MCF 10A (cell line): ENCODE measurements at places on chromosomes 16 and 17. TPM values are rescaled to one million over a fixed set of nuclear protein-coding genes. Genes with fewer than 3 reads are reported as not detected.
A peak's percentile ranks its signal among the peaks of the same experiment; 100 is the strongest.

DNA sequence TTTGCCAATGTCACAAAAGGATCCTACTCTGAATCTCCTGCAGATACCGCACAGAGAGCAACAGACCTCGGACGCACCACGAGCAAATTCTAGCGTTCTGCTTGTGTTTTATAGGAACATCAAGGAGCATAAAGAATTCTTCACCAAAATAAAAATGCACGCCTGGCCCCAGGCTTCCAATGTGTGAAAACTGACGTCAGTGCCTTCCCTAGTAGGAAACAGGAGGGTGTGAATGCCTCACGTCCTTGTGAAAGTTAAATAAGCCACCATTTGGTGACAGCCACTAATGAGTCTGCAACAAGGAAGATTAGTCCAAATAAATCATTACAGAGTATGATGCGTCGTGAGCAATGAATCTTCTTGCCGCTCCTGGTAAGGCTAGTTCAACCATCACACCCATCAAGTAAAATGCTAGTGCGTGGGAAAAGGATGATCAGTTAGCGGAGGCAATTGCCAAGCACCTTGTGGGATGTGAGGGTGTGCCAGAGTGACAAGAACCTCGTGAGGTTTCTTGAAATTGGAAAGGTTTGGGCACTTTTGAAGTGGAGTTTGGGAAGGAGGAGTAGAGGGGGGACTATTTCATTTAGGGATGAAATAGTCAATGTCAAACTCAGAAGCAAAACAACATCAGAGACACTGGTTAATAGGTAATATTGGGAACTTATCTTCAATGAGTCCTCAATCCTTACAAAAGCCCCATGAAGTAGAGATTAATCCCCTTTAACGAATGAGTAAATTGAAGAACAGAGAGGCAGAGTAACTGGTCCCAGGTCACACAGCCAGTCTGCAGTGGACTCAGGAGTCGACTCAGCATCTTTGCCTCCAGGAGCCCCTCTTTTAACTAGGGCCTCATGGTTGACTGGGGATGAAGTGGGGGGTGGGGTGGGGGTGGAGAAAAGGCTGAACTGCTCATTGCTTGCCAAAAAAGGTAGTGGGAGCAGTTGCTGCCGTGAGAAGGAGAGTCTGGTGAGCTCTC, 238.8 kb downstream of the SLC39A11 start:
- DNase-seq, result no peak

DNA sequence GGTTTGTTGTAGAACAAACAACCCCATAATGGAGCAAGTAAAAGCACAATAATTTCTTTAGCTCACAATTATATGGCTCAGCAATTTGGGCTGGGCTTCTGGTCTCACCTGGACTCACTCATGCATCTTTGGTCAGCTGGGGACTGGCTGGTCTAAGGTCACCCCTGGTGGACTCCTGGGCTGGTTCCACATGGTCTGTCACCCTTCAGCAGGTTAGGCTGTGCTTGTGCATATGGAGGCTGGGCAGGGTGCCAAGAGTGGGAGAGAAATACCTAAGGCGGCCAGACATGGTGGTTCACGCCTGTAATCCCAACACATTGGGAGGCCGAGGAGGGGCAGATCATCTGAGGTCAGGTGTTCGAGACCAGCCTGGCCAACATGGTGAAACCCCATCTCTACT, 27.0 kb upstream of the SMURF2 start:
- DNase-seq, result no peak

- DNase-seq, result no peak
These were observed 801 bp upstream of the OR4D2 start for GRCh38 chr17:58165981-58166380.

DNA sequence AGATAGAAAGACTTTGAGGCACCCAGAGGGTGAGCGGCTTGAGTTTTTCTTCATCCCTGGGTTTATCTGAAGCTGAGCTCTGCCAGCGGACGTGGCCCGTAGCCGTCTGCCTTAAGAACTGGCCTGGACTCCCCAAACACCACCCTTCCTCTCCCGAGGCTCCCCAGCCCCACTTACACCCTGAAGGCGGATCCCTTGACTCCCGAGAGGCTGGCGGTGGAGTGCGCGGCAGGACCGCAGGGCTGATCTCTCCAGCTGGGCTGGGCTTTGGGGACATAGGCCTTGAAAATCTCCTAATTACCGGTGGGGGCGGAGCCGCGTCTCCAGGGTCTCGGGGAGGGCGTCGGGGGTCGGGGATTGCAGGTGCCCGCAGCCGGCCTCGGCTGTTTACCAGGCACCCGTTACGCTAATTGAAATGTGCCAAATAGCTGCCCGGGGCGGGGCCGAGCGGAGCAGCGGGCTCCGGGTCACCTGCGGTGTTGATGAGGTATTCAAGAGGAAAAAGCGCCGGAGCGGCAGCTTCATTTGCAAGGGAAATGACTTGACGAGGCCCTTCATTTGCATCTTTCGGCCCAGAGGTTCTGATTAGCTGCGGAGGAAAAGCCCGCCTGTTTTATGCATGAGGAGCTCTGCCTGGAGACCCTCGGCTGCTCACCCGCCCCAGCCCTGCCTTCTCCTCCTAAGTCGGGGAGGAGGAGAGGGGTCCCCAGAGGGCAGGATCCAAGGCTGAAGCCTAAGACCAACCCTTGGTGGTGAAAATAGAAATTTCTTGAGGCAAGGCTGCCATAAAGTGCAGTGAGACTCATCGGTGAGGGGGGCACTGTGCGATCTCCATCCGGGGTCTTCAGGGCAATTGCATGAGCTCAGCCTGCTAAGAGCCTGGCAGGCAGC, 100.7 kb downstream of the MGAT5B start:
- no peak for DNase-seq

- DNase-seq, result peak; percentile 41
These were observed 375.3 kb upstream of the PSMD7 start for GRCh38 chr16:73921295-73921694.

DNA sequence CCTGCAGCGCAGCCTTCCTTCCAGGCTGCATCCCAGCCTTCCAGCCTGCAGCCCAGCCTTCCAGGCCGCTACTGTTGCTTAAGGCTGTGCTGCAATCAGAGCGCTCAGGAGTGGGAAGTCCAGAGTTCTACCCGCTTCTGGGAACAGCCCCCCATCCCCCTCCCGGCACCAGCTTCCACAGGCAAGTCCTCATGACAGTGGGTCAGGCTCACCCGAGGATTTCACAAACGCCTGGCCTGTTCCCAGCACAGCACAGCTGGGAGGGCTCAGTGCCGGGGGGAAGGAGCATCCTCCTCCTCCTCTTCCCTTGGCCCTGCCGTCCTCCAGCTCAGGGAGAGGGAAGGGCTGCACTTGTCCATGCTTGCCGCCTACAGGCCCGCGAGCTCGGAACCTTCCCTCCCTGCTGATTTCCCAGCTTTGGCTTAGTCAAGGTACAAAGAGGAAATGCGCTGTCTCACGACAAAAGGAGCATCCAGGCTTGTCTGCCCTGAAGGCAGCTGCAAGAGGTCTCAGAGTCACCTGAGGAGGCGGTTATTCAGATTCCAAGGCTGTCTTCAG, 8.3 kb downstream of the SOCS3 start:
- DNase-seq, result peak; percentile 99

GRCh38 chr17:17401271-17401781, 75.5 kb upstream of the MED9 start:
- peak; percentile 77 for DNase-seq

DNA sequence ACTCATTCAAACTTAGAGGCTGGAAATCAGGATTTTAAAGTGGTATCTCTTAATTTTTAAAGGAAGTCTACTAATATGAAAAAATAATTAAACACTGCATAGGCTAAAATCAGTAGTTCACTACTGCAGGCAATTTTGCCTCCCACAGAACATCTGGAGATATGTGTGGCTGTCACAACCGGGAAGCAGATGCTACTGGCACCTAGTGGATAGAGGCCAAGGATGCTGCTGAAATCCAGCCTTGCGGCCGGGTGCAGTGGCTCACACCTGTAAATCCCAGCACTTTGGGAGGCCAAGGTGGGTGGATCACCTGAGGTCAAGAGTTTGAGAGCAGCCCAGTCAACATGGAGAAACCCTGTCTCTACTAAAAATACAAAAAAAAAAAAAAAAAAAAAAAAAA, 473.9 kb downstream of the XYLT1 start:
- no peak for DNase-seq

- no peak for DNase-seq
These were observed 82.1 kb downstream of the GPR139 start for GRCh38 chr16:19991614-19992013.

DNA sequence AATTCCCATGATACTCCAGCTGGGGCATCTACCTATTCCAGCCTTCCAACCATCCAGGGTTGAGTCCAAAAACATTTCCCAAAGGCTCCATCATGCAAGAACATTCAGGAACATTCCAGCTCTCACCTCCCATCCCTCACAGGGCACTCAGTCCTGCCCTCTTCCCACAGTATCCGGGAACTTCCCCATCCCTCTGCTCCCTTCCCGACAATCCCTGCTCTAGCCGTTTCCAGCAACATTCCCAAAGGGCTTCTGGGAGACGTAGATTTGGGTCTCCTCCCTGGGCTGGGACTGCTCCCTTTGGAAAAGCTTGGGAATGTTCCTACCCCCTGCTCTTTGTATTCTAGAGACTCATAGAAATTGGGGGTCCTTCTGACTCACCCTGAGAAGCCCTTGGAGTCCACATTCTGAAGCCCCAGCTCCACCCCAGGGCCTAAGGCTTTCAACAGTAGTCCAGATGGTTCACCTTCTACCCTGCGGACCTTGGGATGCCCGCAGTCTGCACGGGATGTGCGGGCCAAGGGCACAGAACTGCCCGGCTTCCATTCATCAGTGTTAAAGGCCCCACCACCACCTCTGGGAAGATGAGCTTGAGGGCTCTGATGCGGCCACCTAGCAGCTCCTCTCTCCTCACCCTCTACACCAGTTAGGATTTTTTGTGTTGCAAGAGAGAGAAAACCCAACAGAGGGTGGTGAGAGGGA, 25.4 kb downstream of the NGFR start:
- DNase-seq, result no peak

ABCC3 gene
- 209 and 293 TPM in 2 replicates for total RNA-seq

EVPLL gene
- total RNA-seq, result 0.70 and 0.88 TPM in 2 replicates

DNA sequence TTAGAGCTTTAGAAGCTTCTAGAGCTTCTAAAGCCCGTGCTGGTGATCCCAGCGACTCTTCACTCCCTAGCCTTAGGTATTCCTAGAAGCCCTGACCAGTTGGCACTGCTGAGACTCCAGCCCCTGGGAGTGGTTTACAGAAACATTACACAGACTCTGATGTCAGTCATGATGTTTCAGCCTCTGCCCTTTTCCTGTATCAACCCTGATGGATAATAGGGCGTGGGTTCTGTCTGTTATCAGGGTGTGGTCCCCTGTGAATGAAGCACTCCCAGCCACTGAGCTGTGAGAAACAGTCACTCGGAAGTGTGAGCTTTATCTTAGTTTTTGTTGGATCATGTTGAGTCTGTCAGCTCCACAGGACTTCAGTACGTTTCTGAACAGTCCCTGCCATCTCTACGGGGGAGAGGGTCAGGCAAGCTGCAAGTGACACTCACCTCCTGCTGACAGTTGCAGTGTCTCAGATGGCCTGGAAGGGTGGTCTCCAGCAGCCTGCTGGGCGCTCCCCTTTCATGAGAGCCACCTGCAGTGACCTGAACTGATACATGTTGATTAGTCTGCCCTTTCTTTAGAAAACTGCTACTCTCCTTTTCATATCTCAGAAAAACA, 12.8 kb downstream of the GOSR2 start:
- no peak for DNase-seq
